ENCODE measurements at places on chromosomes 12 and 14. TPM values are rescaled to one million over a fixed set of nuclear protein-coding genes. Genes with fewer than 3 reads are reported as not detected.

HOXC4 gene
- 2.3 TPM for total RNA-seq

CHGA gene
- 0.98 TPM for total RNA-seq

CCDC196 gene
- total RNA-seq = not detected

DDX47 gene
- total RNA-seq = 81.1 TPM

PTPRQ gene
- 4.0 TPM for total RNA-seq

SART3 gene
- 60.2 TPM for total RNA-seq

- no peaks in the 10 kb centered on the region for H3K36me3 ChIP-seq
- H3K27ac ChIP-seq = no peak overlapping the region
- no peaks in the 10 kb centered on the region for H3K4me1 ChIP-seq
- no peaks in the 10 kb centered on the region for H3K27me3 ChIP-seq
- DNase-seq = no peak
Measured at GRCh38 chr12:100624571-100624970, 51.1 kb downstream of the GAS2L3 start.

DNA sequence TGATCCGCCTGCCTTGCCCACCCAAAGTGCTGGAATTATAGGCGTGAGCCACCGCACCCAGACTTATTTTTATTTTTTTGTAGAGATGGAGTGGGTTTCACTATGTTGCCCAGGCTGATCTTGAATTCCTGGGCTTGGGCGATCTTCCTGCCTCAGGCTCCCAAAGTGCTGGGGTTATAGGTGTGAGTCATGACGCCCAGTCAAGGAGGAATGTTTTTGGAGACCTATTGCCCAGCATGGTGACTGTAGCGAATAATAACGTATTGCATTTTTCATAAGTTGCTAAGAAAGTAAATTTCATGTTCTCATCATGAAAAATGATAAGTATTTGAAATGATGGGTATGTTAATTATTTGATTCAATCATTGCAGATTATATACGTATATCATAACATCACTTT lies 46.5 kb downstream of the TEAD4 start:
- H3K4me3 ChIP-seq = no peak overlapping the region
- no peak for DNase-seq
- no peaks in the 10 kb centered on the region for H3K36me3 ChIP-seq
- H3K4me1 ChIP-seq = no peaks in the 10 kb centered on the region
- no peak overlapping the region for H3K27ac ChIP-seq

DNA sequence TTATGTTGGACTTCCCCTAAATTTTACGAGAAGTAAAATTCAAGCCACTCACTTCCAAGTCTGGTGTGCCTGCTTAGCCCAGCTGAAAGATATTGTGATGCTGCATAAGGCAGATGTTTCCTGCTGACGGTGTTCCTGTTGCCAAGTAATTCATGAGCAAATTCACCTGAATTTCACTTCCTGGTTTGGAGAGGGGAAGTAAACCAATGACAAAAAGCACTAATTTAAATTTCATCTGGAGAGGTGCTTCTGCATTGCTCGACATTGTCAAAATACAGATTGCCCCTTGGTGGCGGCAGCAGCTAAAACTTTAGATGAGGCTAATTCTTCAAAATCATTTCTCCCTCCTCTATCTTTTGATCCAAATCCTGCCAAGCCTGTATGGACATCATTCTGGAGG lies 281.1 kb downstream of the AACS start:
- no peak for DNase-seq
- peaks cover 2% of the 10 kb centered on the region for H3K27me3 ChIP-seq
- no peak overlapping the region for H3K4me3 ChIP-seq
- no peak overlapping the region for H3K27ac ChIP-seq
- H3K36me3 ChIP-seq = no peaks in the 10 kb centered on the region
- no peaks in the 10 kb centered on the region for H3K4me1 ChIP-seq

DNA sequence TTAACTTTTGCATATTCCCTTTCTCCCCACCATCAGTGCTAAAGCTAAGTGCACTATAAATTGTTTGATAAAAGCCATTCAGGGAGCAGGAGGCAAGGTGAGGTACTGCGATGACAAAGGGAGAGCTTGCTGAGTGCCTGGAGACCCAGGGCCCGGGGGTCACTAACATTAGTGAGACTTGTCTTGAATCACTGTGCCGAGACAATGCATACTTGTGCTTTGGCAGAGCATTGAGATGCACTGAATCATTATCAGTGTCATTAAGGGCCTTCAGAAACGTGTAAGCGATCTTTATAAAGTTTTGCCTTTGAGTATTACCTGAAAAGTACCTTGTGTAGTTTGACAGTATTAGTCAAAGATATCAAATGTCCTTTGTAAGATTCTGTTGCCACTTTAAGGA lies 447.5 kb downstream of the PCNX1 start:
- DNase-seq = no peak
- H3K36me3 ChIP-seq = no peaks in the 10 kb centered on the region
- peak overlapping the region; percentile 80 for H3K27ac ChIP-seq
- no peaks in the 10 kb centered on the region for H3K4me1 ChIP-seq
- H3K27me3 ChIP-seq = no peaks in the 10 kb centered on the region

DNA sequence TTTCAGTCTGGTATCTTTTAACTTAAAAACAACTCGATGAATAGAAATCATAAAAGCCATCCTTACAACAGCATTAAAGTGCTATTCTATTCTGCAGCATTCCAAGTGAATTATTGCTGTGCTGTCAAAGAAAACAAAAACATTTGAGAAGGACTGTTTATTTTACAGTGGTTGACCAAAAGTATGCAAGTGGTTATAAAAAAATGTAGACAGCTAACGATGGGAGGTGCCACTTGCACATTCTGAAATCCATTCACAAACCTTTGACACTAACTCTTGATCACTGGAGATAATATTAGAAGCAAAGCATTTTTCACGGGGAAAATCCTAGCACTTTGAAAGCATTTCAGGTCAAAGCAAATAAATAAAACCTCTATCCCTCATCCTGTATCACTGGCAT lies 55.6 kb downstream of the HMGA2 start:
- DNase-seq = no peak
- H3K27me3 ChIP-seq = no peaks in the 10 kb centered on the region
- H3K4me1 ChIP-seq = no peaks in the 10 kb centered on the region
- no peaks in the 10 kb centered on the region for H3K36me3 ChIP-seq
- no peak overlapping the region for H3K27ac ChIP-seq

GRCh38 chr12:52645982-52646381 lies 6.0 kb downstream of the KRT2 start:
- no peak for DNase-seq
- H3K27me3 ChIP-seq = no peaks in the 10 kb centered on the region
- no peaks in the 10 kb centered on the region for H3K4me1 ChIP-seq
- no peaks in the 10 kb centered on the region for H3K36me3 ChIP-seq

GRCh38 chr12:127263621-127264020 lies 1003.3 kb upstream of the TMEM132C start:
- no peak overlapping the region for H3K4me3 ChIP-seq
- no peaks in the 10 kb centered on the region for H3K27me3 ChIP-seq
- no peaks in the 10 kb centered on the region for H3K36me3 ChIP-seq
- H3K27ac ChIP-seq = no peak overlapping the region
- DNase-seq = no peak
- no peaks in the 10 kb centered on the region for H3K4me1 ChIP-seq

DNA sequence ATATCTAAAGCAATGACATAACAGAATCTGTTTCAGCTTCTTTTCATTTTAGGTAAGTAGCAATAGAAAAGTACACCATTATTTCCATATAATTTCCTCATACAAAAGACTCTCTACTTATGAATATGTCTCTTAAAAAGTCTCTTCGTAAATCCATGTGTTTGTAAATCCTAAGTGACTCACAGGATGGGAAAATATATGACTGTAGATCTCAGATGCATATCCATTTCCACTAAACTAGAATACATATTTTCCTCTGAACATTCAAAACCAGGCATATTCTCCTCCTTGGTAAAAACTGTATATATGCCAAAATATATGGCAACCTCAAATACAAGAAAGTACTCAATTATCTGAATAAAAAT lies 93.6 kb downstream of the TXNDC16 start:
- DNase-seq = no peak
- H3K4me1 ChIP-seq = no peaks in the 10 kb centered on the region
- no peaks in the 10 kb centered on the region for H3K36me3 ChIP-seq
- H3K4me3 ChIP-seq = no peak overlapping the region

DNA sequence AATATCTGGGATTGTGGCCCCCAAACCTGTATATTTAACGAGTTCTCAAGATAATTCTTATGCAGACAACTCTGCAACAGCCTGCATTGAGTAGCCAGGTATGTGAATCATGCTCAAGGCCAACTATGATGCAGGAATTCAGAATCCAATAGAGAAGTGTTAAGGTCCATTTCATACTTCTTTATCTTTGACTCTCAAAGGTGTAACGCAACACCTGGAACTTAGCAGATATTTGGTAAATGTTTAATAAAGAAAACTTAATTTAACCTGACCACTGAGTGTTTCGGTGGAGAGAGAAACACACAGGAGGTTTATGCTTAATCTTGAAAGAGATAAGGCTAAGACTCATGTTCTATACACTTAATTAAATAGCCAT lies 156.5 kb upstream of the PLEKHG7 start:
- H3K27me3 ChIP-seq = no peaks in the 10 kb centered on the region
- no peaks in the 10 kb centered on the region for H3K4me1 ChIP-seq
- DNase-seq = no peak
- no peak overlapping the region for H3K4me3 ChIP-seq

DNA sequence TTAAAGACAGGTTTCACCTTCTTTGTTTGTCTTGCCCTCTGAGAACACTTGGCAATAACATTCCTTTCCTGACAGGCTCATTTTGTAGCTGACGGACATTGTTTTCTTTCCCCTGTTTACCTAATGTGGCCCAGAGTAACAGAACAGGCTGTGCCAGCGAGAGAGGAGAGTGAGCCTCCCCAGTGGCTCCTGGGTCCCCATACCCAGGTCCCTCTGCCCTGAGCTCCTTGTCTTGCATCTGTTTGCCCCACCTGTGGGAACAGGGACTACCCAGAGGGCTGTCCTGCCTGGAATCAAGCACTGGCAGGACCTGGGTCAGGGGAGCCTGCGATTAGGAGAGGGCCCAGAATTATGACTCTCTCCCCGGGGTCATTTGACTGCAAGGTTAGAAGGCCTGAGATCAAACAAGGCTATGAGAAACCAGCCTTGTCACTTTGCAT lies 222.9 kb downstream of the ZFP36L1 start:
- no peak for DNase-seq
- H3K27ac ChIP-seq = peak overlapping the region; percentile 90
- H3K27me3 ChIP-seq = no peaks in the 10 kb centered on the region
- no peak overlapping the region for H3K4me3 ChIP-seq

- H3K27ac ChIP-seq = no peak overlapping the region
- H3K4me3 ChIP-seq = no peak overlapping the region
- no peak for DNase-seq
Measured at GRCh38 chr14:91464615-91465205, 45.4 kb downstream of the PPP4R3A start.

DNA sequence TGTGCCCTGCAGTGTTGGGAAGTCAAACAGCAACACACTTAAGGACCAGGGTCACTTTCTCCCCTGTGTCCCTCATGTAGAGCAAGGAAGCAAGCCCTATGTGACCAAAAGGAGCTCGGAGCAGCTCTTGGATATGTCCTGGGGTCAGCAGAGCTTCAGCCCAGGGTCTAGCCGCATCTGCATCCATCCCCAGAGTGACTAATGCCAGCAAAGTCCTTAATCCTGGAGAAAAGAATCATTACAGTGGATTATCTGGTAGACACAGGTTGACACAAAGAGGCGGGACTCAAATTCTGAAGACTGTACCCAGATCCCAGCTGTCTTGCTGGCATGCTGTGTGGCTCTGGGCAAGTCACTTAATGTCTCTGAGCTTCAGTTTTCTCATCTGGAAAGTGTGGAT lies 239.1 kb upstream of the PWP1 start:
- no peaks in the 10 kb centered on the region for H3K36me3 ChIP-seq
- no peaks in the 10 kb centered on the region for H3K4me1 ChIP-seq
- DNase-seq = no peak
- no peaks in the 10 kb centered on the region for H3K27me3 ChIP-seq
- H3K4me3 ChIP-seq = no peak overlapping the region

- H3K4me1 ChIP-seq = no peaks in the 10 kb centered on the region
- H3K4me3 ChIP-seq = no peak overlapping the region
- no peaks in the 10 kb centered on the region for H3K36me3 ChIP-seq
Measured at GRCh38 chr14:73003681-73004080, 23.2 kb downstream of the ZFYVE1 start.

DNA sequence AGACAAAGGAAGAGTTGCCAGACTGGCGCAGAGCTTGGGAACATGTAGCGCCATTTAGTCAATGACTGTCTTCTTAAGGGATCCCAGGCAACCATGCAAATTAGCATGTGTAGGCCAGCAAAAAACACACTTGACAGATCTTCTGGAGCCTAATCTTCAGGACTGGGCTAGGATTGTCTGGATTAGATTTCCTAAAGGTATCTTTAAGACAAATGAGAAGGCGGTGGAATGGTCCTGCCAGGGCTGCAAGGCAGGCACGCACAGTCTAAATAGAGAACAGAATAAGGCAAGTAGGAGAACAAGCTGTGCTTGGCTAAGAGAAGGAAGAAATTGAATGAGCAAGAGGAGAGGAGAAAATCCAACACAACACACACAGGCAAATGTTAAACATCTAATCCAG lies 80.0 kb downstream of the CIT start:
- no peak overlapping the region for H3K4me3 ChIP-seq
- H3K27me3 ChIP-seq = no peaks in the 10 kb centered on the region
- no peaks in the 10 kb centered on the region for H3K4me1 ChIP-seq
- H3K36me3 ChIP-seq = no peaks in the 10 kb centered on the region
- DNase-seq = no peak
- no peak overlapping the region for H3K27ac ChIP-seq
